ENCODE measurements at places on chromosomes 1 and 21.
A peak's percentile ranks its signal among the peaks of the same experiment; 100 is the strongest.

GRCh38 chr1:11535761-11536572 is 57.0 kb downstream of the DISP3 start:
- DNase-seq = no peak

- no peak for DNase-seq
These were observed 75.9 kb downstream of the NOS1AP start for GRCh38 chr1:162145280-162145965.

GRCh38 chr1:24321697-24322469 is 2.7 kb downstream of the GRHL3 start:
- DNase-seq = peak; percentile 83

DNA sequence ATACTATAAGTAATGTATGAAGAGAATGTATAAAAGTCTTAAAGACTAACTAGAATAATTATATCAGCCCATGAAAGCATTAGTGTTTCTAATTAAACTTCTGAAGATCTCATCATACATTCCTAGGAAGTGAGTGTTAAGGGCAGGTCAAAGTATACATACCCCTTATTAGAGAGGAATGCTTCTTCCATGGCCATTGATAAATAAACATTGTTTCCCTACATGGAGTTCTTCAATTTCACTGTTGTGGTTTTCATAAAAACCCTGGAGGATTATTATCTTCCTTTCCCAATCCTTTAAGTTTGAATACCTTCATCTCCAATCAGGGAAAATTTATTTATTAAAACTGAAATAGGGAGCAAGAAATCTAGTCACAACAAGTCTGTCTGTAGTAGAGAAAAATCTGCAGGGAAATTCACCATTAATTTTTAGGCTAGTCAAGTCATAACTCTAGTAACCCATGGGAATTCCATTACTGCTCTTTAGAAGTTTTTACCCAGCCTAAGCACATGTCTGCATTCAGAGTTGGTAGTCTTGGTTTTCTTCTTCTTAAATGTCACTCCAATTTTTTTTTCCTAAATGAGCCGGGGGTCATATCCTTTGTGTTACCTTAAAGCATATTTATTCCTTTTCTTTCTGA is 147.0 kb downstream of the TNFSF18 start:
- DNase-seq = no peak

GRCh38 chr1:179805291-179806195 is 62.5 kb downstream of the FAM163A start:
- DNase-seq = no peak

DNA sequence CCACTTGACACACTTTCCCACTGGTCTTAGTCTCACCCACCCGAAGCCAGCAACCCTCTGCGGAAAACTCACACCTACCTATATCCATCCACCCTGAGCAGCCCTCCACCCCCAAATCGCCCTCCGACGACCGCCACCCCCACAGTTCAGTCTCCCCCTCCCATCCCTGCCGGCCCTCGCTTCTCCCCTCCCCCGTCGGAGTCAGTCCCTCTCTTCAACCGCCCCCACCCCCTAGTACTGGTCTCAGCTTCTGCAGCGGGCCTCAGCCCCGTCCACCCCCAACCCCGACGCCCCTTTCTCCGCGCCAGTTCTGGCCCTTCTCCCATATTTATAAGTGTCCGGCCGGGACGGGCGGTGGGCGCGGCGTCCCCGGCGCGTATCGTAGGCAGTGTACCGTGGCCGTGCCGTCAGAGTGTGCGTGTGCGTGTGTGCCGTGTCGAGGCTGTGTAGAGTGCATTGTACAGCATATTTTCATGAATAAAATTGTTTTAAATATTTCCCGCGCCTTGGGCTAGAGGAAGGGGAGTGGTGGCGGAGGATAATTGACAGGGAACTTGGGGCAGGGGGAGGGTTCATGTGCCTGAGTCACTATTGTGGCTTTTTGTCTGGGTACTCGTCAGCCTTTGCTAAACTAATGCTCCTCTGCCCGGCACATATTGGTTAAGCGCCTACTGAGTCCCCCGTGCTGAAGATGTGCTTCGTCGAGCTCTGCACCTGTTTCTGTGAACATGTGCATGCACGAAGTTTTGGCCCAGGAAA is 22.0 kb downstream of the FOXO6 start:
- peak; percentile 24 for DNase-seq

DNA sequence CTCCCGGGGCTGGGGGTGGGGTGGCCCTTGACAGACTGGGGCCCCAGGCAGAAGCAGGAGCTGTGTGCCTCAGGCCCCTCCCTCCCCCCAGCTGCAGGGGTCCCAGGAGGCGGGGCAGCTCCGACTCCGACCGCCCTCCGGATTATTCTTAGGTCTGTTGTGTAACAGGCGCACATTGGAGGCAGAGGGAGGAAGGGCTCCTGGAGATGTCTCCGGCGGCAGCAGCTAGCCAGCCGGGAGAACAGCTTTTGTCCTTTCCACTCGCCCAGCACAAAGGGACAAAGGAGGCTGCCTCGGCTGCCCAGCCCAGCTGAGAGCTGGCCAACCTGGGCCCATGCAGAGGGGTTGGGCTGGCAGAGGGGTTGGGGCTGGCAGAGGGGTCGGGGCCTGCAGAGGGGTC is 29.7 kb upstream of the PLCH2 start:
- no peak for DNase-seq

GRCh38 chr1:66342707-66343106 is 191.2 kb upstream of the SGIP1 start:
- no peak for DNase-seq

GRCh38 chr1:191857600-191857999 is 300.7 kb upstream of the RGS18 start:
- no peak for DNase-seq

GRCh38 chr1:167774710-167775109 is 52.9 kb downstream of the MPZL1 start:
- DNase-seq = no peak

GRCh38 chr1:1088801-1089680 is 14.9 kb upstream of the RNF223 start:
- no peak for DNase-seq

- no peak for DNase-seq
These were observed 53.1 kb upstream of the CD55 start for GRCh38 chr1:207268337-207268736.

GRCh38 chr1:81592233-81592632 is 208.5 kb upstream of the ADGRL2 start:
- no peak for DNase-seq

GRCh38 chr21:29504751-29505321 is 206.1 kb downstream of the BACH1 start:
- DNase-seq = no peak

- DNase-seq = no peak
These were observed 132.0 kb downstream of the ZBTB18 start for GRCh38 chr1:244183037-244183436.

DNA sequence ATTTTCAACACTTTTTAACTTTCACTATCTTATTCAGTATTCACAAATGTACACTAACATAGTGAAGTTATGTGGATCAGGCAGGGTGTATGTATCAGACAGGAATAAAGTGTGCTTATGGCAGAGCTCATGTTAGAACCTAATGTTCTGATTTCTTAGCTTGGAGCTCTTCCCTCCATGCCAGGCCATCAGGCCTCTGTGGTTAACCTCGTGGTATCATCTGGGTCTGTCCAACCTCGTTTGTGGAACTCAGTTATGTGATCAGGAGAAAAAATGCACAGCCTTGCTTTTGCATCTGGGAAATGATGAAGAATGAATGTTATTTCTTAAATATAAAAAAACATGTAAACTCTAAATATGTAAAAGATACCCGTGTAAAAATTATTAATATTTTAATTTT is 86.9 kb downstream of the MPZL1 start:
- no peak for DNase-seq

DNA sequence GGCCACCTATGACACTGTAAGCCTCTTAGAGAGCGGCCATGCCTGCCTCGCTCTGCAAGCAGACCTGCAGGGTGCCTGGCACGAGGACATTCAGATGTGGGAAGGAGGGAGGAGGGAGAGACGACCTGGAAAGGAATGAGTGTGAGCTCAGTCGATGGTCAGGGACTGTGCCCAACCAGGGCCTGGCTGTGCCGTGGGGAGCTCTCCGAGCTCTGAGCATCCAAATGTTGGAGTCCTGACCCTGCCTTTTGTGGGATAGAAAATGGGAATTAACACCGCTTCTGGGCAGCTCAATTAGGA is 7.3 kb downstream of the CSTB start:
- DNase-seq = no peak

GRCh38 chr1:17617787-17618557 is 78.5 kb downstream of the ARHGEF10L start:
- DNase-seq = no peak

DNA sequence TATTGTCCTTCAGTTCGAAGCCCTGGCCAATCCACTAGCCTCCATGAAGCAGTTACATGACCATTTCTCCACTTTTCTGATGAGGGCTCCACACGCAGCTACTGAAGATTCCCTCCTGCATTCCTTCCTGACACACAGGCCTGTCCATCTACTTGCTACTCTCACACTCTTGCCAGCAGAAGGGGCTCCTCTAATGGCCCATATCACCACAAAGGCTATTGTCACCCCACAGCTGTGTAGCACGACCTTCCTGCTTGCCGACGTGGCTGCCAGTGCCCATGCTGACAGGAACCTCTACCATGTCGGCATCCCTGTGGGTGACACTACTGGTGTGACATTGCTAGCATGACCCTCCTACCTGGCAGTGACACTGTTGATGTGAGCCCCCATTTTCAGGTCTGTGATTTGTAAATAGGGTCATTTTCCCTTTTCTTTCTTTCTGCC is 1528.6 kb upstream of the TPTE start:
- DNase-seq = no peak

DNA sequence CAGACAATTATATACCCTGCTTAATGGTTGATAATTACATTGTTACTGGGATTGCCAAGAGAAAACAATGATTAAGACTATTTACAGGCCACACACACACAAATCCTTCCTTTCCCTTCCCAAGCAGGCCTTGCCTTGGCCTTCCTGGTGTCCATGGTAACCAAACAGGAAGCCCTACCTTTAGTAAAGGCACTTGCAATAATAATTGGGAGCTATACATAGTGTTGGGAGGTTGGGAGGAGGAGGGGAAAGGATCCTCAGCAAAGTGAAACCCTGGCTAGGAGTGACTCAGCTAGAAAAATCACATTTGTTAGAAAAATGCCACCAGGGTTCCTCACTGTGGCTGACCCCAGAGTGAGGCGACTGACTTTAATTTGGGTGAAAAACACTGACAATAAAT is 122.3 kb upstream of the ADAR start:
- no peak for DNase-seq

GRCh38 chr1:31669433-31669785 is 24.7 kb upstream of the PEF1 start:
- no peak for DNase-seq

DNA sequence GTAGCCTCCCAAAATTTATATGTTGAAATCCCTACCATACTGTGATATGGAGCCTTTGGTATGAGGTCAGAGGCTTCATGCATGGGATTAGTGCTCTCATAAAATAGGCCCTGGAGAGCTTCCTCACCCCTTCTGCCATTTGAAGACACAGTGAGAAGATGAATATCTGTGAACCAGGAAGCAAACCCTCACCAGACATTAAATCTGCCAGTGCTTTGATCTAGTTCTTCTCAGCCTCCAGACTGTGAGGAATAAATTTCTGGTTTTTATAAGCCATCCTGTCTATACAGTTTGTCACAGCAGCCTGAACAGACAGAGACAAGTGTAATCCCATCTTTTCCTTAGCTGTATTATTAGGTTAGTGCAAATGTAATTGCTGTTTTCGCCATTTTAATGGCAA is 88.4 kb downstream of the OLFML2B start:
- DNase-seq = no peak

- no peak for DNase-seq
These were observed 20.2 kb upstream of the WNT4 start for GRCh38 chr1:22163137-22163536.

DNA sequence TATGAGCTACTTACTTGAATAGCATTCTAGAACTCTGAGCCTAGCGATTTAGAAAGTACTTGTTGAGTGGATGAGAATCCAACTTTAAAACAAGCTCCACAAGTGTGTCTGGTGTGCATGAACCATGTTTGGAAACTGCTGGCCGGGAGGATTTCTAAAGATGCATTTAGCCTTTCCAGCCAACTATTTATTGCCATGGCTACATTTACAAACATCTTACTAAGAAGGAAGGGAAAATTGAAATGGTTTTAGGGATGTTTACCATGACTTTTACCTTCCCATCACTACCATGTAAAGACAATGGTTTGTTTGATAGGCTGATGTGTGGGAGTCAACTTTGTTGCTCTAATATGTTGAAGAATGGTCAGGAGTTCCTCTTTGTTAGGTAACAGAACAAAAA is 37.7 kb upstream of the ARHGAP29 start:
- no peak for DNase-seq

DNA sequence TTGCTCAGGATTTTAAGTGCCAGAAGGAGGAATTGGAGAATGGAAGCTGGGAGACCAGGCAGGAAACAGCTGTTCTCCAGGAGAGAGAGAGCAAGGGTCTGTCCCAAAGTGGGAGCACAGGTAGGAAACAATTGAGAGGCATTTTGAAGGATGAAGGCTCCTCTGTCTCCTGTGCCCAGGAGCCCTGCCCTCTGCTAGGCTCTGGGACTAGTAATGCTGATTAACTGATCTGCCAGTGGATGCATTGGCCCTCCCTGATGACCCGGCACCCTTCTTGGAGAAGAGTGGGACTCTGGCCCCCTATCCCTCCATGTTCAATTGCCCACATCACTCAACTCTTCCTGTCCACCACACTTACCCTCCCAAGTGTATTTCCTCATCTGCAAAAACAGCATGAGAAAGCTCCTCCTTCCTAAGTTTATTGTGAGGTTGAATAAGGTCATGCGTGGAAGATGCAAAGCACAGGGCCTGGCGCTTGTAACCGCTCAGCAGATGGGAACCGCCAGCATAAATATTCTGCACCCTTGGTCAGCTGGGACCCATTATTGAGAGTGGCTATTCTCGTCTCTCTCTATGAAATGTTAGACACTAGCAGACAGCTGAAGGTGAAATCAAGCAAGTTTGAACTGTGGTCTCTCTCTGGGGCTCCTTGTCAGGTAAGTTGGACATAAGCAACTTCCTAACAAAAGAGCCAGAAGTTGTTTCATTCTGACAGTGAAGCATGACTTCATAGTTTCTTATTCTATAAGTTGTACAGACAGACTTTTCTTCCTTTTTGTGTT is 63.0 kb upstream of the ANGPTL1 start:
- DNase-seq = no peak

DNA sequence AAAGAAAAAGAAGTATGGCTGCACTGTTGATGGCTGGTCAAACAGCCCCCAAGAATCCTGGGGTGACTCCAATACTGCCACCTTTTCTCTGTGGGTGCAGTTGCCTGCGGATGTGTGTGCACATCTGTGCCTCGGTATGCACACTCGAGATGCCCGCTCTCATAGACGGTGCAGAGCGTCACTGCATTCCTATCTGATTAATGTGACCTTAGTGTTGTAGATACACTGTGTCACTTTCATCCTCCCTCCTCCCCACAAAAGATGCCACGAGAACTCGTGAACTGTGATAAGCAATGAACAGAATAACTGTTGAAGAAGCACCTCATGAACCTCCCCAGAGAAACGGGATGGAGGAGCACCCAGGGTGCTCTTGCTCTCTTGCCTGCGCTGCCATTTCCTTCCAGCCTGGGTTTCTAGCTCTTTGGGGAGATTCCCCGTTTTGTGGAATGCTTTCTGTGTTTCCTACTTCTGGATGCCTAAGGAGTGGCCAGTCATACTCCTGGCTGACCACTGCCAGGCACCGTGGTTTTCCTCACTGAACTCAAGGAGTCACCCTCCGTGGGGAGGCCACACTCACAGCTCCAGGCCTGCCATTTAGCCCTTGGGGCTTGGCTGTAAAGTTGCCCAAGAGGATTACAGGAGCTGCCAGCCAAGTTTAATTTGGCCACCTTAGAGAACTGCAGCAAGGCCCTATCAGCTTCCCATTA is 32.0 kb downstream of the NTPCR start:
- DNase-seq = no peak

- no peak for DNase-seq
These were observed 106.1 kb downstream of the RWDD3 start for GRCh38 chr1:95340061-95340460.

- DNase-seq = no peak
These were observed 32.3 kb upstream of the C1orf174 start for GRCh38 chr1:3932156-3932919.

All from activated naive CD8-positive, alpha-beta T cell treated with anti-CD3 and anti-CD28 coated beads for 36 hours (primary cell).